ENCODE measurements at places on chromosomes 11 and 22.

- no peak for DNase-seq
These were observed 39.0 kb upstream of the ADA2 start for GRCh38 chr22:17258015-17258787.

- DNase-seq, result no peak
These were observed 7.2 kb downstream of the PPFIBP2 start for GRCh38 chr11:7520981-7521487.

DNA sequence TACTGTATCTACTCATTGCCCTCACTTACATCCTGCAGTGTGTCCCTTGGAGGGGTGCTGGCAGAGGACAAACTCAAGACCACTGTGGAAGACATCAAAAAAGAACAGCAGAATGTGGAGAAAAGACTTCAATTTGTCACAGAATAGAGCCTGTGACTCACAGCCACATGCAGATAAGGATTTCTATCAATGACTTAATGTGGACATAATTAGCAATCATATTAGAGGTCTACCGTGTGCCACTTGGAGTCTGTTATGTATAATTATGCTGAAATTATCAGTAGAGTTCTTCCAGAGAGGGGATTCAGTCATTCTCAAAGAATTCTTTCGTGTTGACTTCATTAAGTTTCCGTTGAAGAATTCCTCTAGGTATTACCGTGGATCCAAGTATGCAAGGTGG is 473.5 kb downstream of the MIAT start:
- no peak for DNase-seq

DNA sequence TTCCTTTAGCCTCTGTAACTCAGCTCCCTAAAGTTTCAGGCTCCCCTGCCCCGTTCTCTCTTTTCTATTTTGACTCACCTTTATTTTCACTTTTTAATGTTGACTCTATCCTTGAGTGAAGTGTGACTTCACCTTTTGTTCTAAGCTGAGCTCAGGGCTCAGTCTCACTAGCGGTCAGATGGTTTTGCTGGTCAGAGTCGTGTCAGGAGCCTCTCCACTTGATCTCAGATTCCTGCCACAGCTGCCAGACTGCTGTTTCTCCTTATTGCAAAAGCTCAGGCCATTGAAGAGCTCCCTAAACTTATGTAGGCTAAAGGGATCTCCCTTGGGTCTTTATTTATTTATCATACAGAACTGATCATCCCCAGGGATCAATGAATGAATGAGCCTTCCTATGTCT is 13.7 kb upstream of the POU2AF2 start:
- DNase-seq, result no peak

- no peak for DNase-seq
These were observed 7.5 kb downstream of the ELMOD1 start for GRCh38 chr11:107598225-107599139.

DNA sequence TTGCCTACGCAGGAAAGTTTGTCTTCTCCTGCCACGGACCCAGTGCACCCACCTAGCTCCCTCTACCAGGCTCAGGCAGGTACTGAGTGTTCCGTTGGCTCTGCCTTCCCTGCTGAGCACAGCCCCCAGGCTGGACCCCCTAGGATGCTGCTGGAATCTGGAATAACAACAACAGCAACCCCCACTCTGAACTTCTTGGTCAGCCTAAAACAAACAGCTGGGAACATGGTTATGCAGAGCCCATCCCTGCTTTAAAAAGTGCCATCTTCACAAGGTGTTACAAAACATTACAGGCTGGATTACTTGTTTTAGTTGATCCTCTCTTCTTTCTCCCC is 1.8 kb downstream of the OPCML start:
- no peak for DNase-seq

- no peak for DNase-seq
These were observed 5.3 kb downstream of the PICALM start for GRCh38 chr11:86063536-86063935.

GRCh38 chr11:34789196-34789834 is 126.9 kb downstream of the APIP start:
- DNase-seq, result no peak

GRCh38 chr11:76382209-76382608 is 1.1 kb downstream of the GVQW3 start:
- no peak for DNase-seq

DNA sequence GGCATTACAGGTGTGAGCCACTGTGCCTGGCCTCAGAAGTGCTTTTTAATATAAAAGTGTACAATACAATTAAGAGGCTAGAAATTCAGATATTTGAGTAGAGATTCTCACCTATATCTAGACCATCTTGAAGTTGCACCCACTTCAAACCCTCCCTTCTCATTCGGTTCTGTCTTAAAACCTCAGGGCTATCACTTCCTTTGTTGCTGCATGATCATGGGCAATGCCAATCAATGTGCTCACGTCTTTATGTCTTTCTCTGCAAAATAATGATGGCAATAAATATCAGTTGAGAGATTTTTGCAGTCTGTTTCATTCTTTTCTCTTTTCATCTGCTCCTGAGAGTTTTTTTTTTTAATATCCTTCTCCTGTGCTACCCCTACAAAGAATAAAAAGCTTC is 9.3 kb upstream of the NUP160 start:
- DNase-seq, result no peak

GRCh38 chr11:126897430-126897829 is 103.1 kb downstream of the KIRREL3 start:
- no peak for DNase-seq

DNA sequence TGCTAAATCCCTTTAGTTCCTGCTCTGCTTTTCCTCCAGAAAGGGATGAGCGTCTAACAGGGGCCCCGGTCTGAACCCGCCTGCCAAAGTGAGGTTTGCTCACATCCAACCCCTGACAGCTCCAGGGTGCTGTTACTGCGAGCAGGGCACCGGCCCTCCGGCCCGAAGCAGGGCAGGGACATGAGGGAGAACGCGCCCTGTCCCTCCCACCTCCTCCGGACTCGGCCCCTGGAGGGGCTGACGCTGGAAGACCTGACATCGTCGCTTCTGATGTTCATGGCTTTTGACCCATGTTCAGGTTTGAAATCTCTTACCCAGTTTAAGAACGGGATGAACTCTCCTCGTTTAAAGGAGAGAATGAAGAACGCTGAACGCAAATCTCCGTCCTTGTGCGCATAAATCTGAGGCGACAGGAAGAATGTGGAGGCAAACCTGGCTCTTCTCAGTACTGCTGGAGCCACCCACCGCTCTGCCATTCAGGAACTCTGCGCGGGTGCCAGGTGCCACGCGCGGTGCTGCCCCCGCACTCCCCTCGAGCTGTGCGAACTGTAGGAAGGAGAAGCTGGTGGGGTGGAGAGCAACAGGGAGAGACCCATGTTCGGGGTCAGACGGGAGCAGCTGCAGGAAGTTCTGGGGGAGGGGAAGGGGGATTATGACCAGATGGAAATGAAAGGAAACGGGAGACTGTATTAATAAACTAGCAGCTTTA is 826 bp upstream of the EEF1G start:
- DNase-seq, result no peak

DNA sequence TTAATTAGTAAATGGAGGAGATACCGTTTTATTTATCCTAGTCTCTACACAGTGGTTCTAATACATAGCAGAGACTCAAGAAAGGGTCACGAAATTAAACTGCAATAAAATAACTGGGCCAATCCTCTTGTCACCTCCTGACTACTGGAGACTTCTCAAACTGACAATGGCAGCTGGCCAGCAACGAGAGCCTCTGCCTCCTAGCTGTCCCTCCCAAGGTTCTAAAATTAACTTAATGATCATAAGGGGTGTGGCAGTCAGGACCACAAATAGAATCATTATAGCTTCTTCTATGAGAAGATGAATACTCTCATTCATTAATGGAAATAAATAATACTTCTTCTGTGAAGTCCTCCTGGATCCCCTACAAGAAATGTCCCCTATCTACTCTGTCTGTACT is 63.8 kb upstream of the APOA1 start:
- DNase-seq, result no peak

GRCh38 chr11:26904132-26904531 is 89.8 kb upstream of the FIBIN start:
- DNase-seq, result no peak

DNA sequence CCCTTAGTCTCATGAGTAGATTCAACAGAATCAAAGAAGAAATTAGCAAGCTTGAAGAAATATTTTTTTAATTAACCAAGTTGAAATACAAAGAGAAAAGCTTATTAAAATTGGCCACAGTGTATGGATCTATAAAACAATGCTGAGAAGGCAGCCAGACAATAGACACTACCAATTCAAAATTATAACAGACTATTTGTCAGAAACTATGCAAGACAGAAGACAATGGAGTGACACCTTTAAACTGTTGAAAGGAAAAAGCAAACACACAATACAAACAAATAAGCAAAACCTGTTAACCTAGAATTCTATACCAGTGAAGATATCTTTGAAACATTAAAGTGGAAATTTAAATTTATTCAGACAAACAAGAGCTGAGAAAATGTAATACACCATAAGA is 225.4 kb downstream of the CASP12 start:
- no peak for DNase-seq

- DNase-seq, result no peak
These were observed 2.7 kb upstream of the CLMP start for GRCh38 chr11:123197711-123198110.

- DNase-seq, result no peak
These were observed 13.1 kb downstream of the OR5AK2 start for GRCh38 chr11:57001674-57002401.

DNA sequence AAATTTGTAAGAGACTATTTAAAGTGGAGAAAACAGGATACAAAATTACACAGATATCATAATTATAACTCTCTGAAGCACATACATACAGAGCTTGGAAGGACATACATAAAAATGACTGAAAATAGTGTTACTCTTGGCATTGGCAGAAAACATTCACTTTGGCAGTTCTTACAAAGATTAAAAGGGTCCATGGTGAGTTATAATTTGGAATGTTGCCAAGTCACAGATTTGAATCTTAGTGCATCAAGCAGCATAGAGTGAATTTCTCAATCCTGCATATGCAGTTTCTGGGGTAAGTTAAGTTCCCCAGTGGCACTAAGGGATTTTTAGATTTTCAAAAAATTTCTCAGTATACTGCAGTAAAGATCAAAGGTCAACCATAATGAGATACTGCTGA is 115.9 kb downstream of the CCDC81 start:
- no peak for DNase-seq

DNA sequence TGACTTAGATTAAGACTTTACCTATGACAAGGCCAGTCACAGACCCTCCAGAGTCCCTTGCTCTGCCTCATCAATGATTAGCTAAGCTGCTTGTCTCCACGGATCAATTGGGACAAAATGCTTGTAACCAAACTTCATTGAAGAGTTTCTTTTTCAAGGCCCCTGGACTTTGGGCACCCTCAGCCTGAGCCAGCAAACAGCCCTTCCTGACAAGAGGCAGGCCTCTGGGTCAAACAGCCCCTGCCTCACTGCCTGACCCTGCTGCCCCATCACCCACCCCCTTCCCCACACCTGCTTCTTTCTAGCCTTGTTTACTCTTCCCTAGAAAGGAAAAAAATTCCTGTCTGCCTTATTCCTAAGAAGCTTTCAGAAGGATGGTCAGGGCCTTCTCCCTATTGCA is 26.3 kb upstream of the CDON start:
- DNase-seq, result no peak

DNA sequence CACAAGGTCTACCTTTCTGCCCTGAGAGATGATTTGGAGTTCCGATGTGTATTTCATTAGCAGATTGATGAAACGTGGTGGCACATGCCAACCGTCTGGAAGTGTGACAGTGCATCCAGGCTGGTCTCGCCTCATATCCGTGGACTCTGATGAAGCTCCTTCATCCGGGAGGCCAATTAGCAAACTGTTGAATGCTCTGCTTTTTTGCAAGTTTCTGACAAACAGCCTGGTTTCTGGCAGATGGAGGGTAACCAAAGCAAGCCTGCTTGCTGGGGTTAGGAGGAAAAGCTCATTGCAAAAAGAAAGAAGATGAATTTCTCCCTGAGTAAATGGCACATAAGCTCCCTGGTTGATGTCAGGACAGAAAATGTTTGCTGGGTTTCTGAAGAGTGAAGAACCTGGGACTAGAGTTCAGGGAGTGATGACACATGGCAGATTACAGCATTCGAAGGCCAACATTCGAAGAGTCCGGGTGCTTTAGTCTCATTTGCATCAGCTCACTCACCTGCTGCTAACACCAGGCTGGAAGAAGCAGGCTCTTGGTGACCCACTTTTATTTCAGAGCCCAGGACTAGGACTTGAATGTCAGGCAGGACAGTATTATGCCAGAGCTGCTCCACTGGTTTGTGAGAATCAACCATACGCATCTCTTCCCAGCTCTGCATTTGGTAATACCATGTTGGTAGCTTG is 135.9 kb upstream of the TTC12 start:
- no peak for DNase-seq
